ENCODE measurements at places on chromosomes 7 and 10. TPM values are rescaled to one million over a fixed set of nuclear protein-coding genes. Genes with fewer than 3 reads are reported as not detected.

GRCh38 chr10:31353574-31353973 lies 34.6 kb downstream of the ZEB1 start:
- DNase-seq: peak; percentile 23

DNA sequence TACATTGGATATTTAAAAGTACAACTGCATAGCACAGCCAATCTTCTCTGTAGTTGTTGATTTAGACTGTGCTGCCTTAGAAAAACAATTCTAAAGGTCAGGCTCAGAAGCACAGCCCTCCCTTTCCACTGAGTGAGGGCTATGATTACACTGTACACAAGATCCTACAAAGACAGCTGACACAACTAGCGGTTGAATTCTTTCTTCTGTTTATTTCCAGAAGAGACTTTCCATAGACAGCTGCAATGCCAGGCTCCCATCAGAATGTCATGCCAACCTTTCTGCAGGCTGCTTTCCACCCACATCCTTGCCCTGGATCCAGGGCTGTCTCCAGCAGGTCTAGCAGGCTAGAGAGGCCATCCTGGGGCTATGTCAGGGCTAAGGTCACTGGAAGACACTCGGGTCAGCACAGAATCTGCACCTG lies 39.3 kb downstream of the FAM13C start:
- DNase-seq: peak; percentile 11

DNA sequence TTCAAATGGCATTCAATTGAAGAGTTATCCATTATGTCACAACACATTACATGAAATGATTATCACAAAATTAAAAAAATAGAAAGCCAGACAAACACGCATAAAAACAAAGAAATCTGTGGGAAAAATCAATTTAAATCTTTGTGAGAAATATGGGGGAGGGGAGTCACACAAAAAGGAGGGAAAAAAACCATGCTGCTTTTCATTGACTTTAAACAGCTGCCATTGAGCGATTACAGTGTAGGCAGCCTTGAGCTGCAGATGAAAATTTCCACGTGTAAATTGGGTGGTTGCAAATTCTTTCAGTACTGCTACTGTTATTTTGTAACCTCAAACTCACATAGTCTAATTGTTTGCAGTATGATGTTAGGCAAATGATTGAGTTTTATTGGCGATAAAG lies 889.9 kb upstream of the PHF14 start:
- DNase-seq: no peak

- DNase-seq: no peak
Measured at GRCh38 chr7:371779-372545, 82.0 kb downstream of the FOXL3 start.

DNA sequence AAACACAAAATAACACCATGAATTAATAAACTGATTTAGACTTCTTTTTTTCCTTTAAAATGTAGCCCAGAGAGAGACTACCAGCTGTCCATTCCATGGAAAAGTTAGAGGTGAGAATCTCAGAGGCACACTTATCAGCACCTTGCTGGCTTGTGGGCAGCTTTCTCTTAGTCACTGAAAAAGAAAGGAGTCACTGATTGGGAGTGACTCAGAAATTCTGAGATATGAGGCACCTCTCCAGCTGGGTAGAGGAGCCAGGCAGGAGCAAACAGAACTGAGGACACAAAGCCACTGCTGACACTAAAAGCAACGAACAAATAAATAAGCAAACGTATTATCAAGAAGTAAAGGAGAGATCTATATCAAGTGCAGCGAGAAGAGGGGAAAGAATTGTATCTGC lies 310.6 kb downstream of the PARD3 start:
- DNase-seq: peak; percentile 39

DNA sequence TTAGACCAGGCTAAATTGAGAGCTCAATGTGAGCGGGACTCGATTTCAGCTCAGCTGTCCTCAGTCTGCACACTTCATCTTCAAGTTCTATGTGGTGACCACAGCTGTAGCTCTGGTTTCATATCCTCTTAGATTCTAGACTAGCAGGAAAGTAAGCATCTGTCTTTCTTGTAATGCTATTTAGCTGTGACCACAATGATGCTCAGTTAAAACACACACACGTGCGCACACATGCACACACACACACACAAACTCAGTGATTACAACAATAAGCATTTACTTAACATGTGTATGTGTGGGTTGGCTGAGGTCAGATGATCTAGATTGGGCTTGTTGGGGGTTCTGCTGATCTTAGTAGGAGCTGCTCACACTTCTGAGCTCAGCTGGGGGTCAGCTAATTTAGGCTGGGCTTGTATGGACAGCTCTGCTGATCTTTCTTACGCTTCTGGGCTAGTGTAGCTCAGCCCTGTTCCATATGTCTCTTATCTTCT lies 82.5 kb downstream of the ZNF365 start:
- DNase-seq: peak; percentile 12

DNA sequence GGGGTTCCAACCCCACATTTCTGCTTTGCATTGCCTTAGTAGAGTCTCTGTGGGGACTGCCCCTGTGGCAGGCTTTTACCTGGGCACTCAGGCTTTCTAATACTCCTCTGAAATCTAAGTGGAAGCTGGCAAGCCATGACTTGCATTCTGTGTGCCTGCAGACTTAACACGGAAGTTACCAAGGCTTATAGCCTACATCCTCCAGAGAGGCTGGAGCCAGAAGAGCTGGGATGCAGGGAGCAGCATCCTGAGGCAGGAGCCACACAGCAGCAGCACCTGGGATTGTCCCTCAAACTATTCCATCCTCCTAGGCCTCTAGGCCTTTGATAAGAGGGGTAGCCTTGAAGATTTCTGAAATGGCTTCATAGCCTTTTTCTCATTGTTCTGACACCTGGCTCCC lies 22.1 kb upstream of the ABCC2 start:
- DNase-seq: no peak

- DNase-seq: no peak
Measured at GRCh38 chr7:139521439-139521838, 2.0 kb upstream of the CLEC2L start.

- no peak for DNase-seq
Measured at GRCh38 chr7:115233809-115234208, 311.9 kb downstream of the MDFIC start.

GRCh38 chr7:111089822-111090426 lies 1.0 kb upstream of the LRRN3 start:
- peak; percentile 48 for DNase-seq

DNA sequence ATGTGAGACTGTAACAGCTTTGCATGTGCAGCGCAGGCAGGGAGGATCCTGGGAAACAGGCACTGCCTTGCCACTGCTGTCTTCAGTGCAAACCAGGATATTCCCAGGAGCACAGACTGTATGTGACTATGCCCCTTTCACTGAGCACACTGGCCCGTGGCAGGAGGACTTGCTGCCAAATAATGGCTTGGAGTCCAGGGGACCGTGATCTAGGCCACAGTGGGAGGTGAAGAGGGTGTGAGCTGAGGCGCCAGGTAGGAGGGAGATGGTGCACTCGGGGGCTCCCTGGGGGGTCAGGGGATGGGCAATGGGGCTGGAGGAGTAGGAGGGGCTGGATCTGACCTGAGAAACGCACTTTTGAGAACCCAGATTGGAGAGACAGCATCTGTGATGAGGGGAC lies 193.4 kb upstream of the ZNF32 start:
- DNase-seq: no peak

GRCh38 chr10:1548596-1548995 lies 188.7 kb downstream of the ADARB2 start:
- DNase-seq: no peak

DNA sequence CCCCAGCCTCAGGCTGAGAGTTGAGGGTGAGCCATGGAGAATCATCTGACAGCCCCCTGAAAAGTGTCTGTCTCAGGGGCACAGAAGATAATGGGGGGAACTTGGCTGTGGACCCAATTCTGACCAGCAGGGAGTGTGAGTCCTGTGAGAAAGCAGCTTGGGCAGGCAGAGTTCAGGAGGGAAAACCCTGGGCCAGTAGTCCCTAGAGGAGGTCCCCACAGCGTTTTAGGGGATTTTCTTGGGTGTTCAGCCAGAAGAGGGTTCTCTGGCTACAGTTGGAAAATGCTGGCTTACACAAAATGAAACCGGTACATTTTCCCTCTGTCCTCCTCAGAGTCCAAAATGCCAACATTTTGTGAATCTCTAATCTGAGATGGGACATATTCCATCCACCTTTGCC lies 35.8 kb upstream of the TRIM8 start:
- DNase-seq: no peak

DNA sequence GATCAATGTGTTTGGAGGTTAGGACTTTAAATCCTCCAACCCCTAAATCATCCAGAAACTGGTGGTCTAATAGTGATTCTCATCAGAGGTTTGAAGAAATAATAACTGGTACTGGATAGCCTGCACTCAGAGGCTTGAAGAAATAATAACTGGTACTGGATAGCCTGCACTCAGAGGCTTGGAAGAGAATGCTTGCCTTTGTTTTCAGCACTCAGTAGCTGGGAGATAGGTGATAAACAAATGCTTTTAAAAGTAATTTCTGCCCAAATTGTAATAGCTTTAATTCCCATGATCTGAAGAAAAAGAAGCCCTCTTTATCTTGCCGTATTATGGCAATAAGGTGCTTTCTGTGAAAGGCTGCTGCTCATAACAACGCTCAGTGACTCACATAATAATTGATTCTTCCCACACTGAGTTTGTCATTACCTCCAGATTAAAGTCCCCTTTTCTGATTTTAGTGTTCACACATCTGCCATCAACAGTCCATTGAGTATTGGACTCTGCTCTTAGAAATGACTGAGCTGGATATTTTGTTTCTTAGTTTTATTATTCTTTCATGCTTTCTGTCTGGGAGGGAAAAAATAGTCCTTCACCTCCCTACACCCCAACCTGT lies 112.3 kb upstream of the PHYHIPL start:
- no peak for DNase-seq

DNA sequence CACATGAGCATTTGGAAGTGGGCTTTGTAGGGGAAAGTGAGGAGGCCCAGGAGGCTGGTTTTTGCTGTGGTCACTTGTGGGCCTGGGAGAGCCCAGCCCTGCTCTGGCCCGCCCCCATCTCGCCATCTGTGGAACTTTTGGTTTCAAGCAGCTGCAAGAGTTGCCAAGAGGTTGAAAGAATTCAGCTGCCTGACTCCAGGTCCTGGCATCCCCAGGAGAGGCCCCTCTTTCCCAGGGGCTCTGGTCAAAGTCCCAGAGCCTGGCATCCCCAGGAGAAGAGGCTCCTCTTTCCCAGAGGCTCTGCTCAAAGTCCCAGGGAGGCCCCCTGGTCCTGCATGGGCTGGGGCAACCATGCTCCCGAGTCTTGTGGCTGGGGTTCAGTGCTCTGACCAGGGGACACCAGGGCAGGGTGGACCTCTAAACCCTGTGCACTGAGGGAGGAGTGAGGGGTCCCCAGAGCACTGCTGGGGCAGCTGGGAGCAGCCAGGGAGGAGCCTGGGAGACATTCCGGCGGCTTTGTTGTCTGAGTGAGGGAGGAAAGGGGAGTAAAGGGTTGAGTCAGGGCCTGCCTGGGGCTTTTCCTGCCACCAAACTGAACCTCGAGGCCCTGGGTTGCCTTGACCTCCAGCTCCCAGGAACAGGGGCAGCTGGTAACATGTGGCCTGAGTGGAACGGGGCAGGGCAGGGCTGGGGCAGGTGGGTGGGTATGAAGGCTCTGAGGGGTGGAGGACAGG lies 27.7 kb upstream of the CSGALNACT2 start:
- DNase-seq: peak; percentile 13

DNA sequence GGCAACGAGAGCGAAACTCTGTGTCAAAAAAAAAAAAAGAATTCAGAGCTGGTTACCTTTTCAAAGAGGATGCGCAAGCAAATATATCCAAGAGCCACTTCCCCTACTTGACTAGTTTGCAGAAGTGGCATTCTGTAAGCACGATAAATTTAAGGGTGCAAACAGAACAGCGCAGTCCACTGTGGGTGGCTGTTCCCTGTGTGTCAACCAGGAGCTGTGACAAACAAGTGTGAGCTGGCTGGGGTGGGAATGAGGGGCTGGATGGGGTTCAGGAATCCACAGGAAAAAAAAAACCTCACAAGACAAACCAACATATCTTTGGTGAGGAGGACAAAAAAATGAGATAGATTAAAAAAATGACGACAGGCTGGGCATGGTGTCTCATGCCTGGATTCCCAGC lies 15.9 kb downstream of the GUSB start:
- no peak for DNase-seq

- no peak for DNase-seq
Measured at GRCh38 chr7:4641091-4641666, 40.9 kb upstream of the FOXK1 start.

GRCh38 chr10:74078037-74078436 lies 72.6 kb downstream of the AP3M1 start:
- DNase-seq: peak; percentile 26

DNA sequence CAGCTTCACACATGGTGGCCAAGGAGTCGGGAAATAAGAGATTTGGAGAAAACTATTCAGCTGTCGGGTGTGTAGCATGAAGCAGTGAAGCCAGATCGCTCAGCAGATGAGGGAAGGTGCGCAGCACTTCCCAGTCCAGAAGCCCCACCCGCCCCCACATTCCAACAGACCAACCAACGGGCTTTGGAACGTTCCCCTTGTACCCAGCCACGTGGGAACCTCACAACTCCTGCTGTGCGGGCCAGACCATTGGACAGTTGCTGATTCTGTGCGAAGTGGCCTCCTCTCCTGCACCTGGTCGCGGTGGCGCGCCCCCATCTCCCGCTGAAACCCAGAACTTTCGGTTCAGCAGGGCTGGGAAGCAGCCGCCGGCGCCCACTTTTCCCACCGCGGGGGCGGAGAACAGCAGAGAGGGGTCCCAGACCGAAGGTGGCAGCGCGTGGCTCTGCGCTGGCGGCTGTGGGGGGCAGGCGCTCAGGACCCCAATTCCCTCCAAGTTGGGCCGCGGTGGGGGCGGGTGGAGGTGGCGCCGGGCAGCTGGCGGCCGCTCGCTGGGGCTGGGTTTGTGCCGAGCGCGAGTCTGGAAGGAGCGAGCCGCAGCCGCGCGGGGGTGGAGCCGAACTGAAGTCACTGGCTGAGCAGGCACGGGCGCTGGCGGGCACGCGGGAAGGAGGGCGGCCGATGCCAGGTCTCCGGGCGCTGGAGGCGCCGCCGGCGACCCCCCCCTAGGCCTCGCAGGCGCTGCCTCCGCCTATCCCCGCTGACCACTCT lies 1301.5 kb upstream of the SORCS1 start:
- no peak for DNase-seq

- DNase-seq: no peak
Measured at GRCh38 chr7:42106562-42106961, 130.4 kb downstream of the GLI3 start.

- DNase-seq: no peak
Measured at GRCh38 chr7:28169230-28169629, 11.4 kb downstream of the JAZF1 start.

- peak; percentile 43 for DNase-seq
Measured at GRCh38 chr7:24778543-24779282, 21.4 kb upstream of the GSDME start.

- DNase-seq: no peak
Measured at GRCh38 chr10:132294561-132295318, 13.0 kb downstream of the STK32C start.

GRCh38 chr10:43790147-43790546 lies 141.5 kb upstream of the ZNF32 start:
- no peak for DNase-seq

CTNNA3 gene
- 0.02 TPM for total RNA-seq

OR13A1 gene
- total RNA-seq: not detected

AS3MT gene
- not detected for total RNA-seq

ADIRF gene
- total RNA-seq: not detected

UPK3BL2 gene
- not detected for total RNA-seq

CRCP gene
- 55.2 TPM for total RNA-seq

HOXA2 gene
- not detected for total RNA-seq

NET1 gene
- 13.0 TPM for total RNA-seq

HDAC9 gene
- 12.8 TPM for total RNA-seq

NKX1-2 gene
- 0.02 TPM for total RNA-seq

PLCE1 gene
- total RNA-seq: 0.80 TPM

TWIST1 gene
- 29.1 TPM for total RNA-seq

FANK1 gene
- total RNA-seq: 20.8 TPM

TUBAL3 gene
- total RNA-seq: not detected
